ENCODE measurements at places on chromosomes 7 and 10. TPM values are rescaled to one million over a fixed set of nuclear protein-coding genes. Genes with fewer than 3 reads are reported as not detected.

WASL gene
- 8.5 TPM for total RNA-seq

CUZD1 gene
- 1.8 TPM for total RNA-seq

TLX1 gene
- not detected for total RNA-seq

C10orf53 gene
- not detected for total RNA-seq

LIPJ gene
- not detected for total RNA-seq

Data from activated naive CD4-positive, alpha-beta T cell treated with anti-CD3 and anti-CD28 coated beads, Interleukin-2, amount 10 ng/mL, durations not matched to agents 5 hours and 36 hours (primary cell).